ACHN (cell line): ENCODE measurements at places on chromosomes 3 and 15.

DNA sequence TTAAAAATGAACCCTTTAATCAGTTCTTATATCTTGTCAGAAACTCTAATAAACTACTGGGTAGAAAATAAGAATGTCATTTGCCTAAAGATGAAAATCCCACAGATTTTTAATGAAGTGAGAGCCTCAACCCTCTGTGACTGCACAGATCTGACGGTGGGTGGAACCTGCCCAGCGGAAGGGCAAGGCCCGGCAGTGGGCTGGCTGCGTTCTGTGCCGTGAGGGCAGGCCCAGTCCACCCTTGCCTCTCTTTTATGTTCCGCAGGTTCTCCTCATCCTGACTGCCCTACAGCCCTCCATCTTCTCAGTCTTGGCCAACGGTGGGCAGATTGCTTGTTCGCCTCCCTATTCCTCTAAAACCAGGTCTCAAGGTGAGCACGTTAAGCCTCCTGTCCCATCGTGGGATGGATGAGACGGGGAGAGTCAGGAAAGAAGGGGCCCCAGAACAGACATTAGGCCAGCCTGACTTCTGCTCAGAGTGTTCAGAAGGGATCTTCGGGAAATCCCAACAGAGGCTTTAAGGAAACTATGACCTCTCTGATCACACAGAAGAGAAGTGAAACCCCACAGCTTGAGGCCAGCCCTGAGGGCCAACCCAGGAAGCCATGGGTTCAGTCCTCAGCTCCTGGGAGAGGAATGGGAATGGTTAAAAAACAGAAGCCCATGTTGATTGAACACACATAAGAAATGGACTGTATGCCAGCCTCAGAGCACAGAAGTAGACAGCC, 16.0 kb downstream of the SLC51A start:
- no peak for DNase-seq

- DNase-seq = no peak
Measured at GRCh38 chr3:34268032-34268709, 469.7 kb downstream of the PDCD6IP start.

- no peak for DNase-seq
Measured at GRCh38 chr3:190972840-190973270, 110.4 kb upstream of the GMNC start.

GRCh38 chr3:116165135-116165534, 280.2 kb downstream of the LSAMP start:
- DNase-seq = no peak

- no peak for DNase-seq
Measured at GRCh38 chr3:35760146-35760545, 120.8 kb downstream of the ARPP21 start.
